Stomach (tissue), 19 donors: ENCODE measurements at places on chromosomes 7 and 10.

- peak; percentile 10 for DNase-seq
Observed at GRCh38 chr10:71156436-71156835, 55.9 kb upstream of the UNC5B start.

GRCh38 chr7:158247758-158248487, 339.7 kb downstream of the PTPRN2 start:
- no peak for DNase-seq

GRCh38 chr7:76303202-76304147, 1.0 kb downstream of the HSPB1 start:
- peak; percentile 97 for DNase-seq

DNA sequence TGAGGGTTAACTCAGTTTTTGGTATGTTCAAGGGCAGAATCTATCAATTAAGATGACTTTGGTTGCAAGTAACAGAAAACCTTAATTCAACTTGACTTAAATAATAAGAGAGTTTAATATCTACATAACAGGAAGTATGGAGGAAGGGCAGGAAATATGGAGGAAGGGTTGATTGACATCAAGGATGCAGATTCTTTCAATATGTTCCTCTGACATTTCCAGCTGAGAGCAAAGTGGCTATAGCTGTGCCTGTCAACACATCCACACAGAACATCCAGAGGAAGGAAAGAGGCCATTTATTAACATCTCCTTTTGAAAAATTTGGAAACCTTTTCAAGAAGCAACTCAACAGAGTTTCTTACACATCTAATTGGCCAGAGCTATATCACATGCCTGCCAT, 19.4 kb upstream of the RALA start:
- no peak for DNase-seq

- no peak for DNase-seq
Observed at GRCh38 chr10:33243703-33244102, 90.8 kb downstream of the NRP1 start.

DNA sequence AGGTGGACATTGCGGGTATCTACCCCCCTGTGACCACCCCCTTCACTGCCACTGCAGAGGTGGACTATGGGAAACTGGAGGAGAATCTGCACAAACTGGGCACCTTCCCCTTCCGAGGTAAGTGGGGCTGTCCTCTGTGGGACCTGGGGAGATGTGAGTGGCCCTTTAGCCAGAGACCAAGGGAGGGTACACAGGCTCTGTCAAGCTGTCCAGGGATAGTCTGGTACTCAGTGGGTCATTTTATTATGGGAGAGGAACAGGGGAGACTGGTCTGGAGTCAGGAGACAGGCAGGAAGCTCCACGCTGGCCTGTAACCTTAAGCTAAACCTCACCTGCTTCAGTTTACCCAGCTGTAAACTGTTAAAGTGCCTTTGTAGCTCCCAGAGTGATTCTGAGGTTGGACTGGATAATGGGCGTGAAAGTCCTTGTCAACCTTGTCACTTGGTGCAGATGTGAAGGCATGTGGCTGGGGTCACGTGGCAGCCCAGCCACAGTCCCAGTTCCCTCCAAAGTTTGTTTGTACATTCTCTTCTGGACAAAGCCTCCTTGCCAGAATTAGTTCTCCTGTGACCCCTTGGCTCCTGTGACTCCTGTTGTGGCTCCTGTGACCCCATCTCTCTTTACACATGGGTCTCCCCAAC, 729 bp downstream of the HOGA1 start:
- DNase-seq = no peak

DNA sequence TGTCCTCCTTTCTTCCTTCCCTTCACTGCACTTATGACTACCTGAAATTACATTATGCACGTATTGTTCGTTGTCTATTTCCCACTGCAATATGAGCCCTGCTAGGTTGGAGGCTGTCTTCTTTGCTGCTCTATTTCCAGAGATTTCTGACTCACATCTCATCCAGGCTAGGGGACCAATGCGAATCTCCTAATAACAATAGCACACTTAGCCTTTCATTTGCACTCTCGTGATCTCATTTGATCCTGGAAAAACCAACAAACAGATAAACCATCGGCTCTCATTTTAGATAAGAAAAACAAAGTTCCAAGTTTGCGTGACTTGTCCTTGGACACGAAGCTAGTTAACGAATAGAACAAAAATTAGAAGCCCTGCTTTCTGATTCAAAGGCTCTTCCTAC, 1.4 kb downstream of the ZNF438 start:
- DNase-seq = no peak

GRCh38 chr7:38825721-38826440, 83.1 kb downstream of the VPS41 start:
- no peak for DNase-seq

GRCh38 chr7:17299483-17299991, 1.1 kb downstream of the AHR start:
- DNase-seq = no peak

DNA sequence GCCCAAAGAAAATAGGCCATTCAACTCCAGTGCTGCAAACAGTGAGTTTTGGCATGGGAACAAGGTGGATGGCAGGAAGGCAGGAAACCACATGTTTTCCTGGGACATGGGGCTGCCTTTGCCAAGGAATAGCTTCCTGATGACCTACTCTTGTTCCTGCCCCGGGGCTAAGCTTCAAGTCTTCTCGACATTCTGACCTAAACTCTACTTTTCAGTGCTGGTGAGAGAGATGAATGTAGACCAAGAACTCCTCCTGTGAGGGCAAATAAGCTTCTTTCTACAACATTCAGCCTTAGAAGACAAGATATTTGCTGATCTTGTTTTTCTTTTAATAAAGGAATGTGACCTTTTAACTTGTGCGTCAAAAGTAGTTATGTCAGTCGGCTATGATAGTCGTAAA, 199.0 kb downstream of the GPR37 start:
- no peak for DNase-seq

DNA sequence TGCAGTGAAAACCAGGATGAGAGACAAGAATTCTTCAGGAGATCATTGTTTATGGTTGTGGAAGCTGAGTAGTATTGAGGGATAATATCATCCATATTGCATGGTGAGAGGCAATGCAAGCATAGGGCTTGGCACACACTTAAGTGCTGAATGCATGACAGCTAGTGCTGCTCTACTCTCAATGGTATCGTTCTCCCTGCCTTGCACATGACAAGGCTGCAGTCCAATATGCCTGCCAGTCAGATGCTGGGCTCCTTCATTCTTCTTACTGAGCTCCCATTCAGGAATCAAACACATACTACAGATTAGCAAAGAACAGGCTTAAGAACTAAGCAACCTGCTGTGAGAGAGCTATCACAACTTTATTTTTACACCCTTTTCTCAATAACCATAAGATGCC, 72.2 kb downstream of the SORCS1 start:
- no peak for DNase-seq

GRCh38 chr7:150685219-150686029, at the start of gene GIMAP2:
Gene GIMAP2, plus strand, starts transcription at chr7:150685706. Its CDS starts 1,354 bp downstream, at chr7:150687060.
- peak; percentile 58 for DNase-seq

DNA sequence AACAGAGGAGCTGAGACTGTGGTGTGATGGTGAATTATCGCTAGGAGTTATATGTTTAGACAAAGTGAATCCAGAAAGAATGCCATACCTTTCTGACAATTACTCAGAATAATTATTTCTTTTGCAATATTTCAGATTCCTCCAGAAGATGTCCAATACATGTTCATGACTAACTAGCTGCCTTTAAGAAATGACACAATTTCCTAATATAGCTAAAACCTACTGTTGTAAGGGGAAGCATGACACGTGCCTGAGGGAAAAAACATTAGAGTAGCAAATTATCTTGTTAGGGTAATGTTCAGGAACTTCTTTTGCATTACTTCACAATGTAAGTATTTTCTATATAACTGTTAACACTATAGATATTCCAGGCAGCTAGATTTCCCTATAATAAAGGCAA, 150.3 kb downstream of the COL28A1 start:
- no peak for DNase-seq

DNA sequence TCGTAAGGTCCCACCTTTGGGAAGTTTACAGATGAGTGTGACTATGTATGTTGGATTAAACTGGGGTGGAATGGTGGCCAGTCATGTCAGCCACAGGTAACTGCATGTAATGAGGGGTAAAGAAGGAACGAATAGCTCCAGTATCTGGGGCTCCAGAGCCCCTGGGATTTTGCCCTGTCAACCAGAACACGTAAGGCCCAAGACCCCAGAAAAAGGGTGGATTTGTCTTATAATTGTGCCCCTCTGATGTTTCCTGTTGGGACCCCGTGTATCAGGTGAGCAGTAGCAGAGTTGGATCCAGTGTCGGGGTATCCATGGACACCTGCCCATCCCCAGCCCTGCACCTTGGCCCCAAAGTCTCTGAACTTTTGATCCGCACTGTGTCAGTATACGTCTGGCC, 76.9 kb downstream of the ADARB2 start:
- DNase-seq = no peak

DNA sequence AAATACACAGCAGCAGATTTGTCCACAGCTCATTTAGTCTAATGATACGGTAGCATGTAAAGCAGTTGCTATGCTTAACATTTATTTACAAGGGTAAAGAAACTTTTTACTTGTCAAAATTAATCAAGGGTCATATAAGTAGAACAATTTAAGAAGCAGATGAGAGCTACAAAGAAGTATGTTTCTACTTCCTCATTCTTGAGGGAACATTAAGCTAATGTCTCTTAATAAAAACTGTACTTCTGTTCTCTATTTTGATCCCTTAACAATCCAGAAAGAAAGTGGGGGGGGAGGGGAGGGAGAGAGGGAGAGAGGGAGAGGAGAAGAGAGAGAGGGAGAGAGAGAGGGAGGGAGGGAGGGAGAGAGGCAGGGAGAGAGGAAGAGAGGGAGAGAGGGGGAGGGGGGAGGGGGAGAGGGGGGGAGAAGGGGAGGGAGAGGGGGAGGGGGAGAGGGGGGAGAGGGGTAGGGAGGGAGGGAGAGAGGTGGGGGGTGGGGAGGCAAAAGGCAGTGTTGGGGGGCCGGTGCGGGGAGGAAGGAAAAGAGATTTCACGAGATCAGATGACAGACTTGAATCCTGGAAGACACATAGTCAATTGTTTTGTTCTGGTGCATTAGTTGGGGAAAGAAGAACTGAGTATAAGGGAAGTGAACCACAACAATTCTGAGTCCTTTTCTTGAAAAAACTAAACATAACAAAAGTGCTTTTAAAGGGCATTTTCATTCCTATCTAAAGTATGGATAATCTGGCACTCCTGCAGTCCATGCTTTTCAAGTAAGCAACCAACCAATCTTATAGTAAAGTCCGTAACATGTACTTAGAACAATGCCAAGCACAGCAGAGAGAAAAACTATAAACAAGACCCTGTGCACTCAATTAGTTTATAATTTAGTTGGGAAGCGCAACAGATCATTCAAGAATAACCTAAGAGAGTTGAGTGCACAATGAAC, 128.0 kb downstream of the USP6NL start:
- DNase-seq = no peak

GRCh38 chr7:223118-223800, 30.9 kb downstream of the FAM20C start:
- no peak for DNase-seq

DNA sequence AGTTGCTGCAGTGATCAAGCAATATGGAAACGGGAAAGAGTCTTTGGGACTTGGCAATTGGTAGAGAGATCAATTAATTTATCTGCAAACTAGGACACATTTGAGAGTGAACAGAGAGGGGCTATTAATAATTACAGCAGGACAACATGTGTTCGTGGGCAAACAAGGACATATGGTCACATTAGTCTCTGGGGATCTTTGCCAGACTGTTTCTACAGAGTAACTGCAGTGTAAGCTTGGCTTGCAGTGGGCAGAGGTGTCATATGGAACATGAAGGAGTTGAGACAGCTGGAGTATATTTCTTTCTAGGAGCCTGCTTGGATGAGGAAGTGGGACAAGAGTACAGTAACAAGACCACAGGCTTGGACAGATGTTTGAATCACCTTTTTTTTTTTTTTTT, 232.1 kb upstream of the LYZL1 start:
- peak; percentile 47 for DNase-seq

GRCh38 chr7:73555411-73555982, 2.0 kb downstream of the BCL7B start:
- no peak for DNase-seq

- no peak for DNase-seq
Observed at GRCh38 chr7:144649120-144649519, 186.7 kb downstream of the TPK1 start.

DNA sequence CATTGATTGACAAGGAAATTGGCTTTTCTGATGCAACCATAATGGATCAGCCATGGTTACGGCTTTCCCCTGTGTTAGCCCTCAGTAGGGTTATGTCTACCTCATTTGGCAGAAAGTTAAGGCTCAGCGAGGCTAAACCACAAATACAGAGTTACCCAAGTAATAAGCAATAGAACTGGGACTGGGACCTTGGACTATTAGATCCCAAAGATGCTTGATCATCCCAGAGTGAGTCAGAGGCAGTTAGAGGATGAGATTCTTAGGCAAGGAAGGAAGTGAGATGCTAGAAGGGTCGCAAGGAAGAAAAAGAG, 401.4 kb downstream of the TNS3 start:
- DNase-seq = no peak

GRCh38 chr10:124229201-124229988, 136.0 kb upstream of the CHST15 start:
- no peak for DNase-seq

GRCh38 chr10:71230656-71231025, 18.3 kb downstream of the UNC5B start:
- no peak for DNase-seq
